ENCODE measurements at places on chromosomes 5 and 9.

DNA sequence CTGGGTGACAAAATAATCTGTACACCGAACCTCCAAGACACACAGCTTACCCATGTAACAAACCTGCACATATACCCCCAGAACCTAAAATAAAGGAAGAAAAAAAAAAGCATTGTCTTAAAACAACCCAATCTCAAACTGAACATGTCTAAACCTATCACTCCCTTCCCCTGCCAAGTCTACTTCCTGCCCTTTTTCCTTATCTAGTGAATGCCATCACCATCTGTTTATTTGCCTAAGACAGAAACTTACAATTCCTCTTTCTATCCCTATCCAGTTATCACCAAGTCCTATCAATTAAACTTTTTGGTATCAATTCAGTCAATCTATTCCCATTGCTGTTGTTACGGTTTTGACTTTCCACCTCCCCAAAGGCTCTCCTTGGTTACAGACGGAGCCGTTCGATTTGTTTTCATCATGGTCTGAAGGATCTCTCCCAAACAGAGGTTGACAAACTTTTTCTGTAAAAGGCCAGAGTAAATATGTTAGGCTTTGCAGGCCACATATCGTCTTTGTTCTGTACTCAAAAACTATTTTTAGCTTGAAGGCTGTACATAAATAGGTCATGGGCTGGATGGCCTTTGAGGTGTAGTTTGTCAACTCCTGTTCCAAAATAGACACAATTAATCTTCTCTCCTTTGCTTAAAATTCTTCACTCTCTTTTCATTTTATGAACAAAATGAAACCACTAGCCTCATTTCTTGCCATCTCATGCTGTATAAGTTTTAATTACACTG lies 12.1 kb downstream of the NOL8 start:
- no peak for DNase-seq

- no peak for DNase-seq
Measured at GRCh38 chr9:37283730-37284325, 138.7 kb upstream of the GRHPR start.

GRCh38 chr5:72210888-72211678 lies 103.8 kb downstream of the MAP1B start:
- no peak for DNase-seq

- no peak for DNase-seq
Measured at GRCh38 chr9:5288591-5288990, 15.9 kb downstream of the RLN2 start.

DNA sequence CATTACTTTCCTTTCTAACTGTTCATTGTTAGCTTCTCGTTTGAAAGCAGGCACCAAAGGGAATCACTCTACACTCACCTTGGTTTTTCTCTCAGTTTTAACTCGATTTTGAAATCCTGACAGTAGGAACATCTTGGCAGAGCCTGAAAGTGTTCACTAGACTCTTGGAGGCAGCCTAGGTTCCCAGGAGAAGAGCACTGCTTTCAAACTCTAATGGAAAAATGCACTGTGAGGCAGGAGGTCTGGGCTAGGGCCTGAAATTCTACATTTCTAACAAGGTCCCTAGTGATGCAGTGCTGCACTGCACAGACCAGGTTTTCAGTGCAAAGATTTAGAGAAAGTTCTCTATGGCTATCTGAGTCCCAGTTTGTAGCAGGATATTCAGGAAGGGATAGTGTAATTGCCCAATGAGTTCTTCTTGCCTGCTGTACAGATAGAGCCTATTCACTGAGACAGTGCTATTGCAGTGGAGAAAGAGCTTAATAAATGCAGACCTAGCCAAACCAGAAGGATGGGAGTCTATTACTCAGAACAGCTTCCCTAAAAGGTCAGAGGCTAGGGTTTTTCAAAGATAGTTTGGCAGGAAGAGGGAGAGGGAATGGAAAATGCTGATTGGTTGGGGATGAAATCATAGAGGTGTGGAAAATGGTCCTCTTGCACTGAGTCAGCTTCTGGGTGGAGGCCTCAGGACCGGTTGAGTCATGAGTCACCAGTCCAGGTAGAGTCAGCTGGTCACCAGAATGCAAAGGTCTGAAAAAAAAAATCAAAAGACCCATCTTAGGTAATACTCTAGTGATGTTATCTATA lies 153.9 kb downstream of the GPBP1 start:
- DNase-seq: no peak

DNA sequence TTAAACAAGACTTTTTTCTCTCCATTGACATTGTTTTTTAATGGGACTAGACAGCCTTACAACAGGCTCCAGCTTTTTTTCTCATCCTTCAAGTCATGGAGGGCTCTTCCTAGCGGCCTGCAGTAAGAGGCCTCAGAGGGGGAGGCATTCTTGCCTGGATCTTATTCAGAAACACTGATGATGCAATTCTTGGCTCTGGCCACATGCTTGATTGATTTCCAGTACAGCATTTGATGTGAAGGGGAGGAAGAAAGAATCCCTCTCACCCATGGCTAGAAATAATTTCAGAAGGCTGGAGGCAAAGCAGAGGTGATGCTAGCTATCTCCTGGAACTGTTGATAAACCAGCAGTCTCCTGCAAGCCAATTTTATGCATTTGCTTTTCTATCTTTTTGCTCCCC lies 324.8 kb downstream of the PRELID2 start:
- DNase-seq: no peak

DNA sequence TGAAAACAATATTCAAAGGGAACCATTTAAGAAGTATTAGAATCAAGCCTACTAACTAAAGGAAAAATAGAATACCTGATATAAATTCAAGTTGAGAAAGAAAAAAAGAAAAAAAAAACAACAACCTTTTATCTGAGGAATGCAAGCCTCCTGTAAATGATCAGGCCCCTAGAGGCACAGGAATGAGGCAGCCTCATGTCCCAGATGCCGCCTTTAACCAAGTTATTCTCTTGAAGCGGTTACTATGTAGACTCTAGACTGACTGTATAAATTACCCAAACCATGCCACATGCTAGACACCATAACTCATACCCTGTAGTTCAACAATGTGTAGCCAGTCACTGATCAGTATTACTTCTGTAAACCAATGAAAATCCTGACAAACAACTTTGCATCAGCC lies 929.6 kb downstream of the TAF11L14 start:
- no peak for DNase-seq

GRCh38 chr5:164302533-164303235 lies 797.3 kb downstream of the MAT2B start:
- no peak for DNase-seq

DNA sequence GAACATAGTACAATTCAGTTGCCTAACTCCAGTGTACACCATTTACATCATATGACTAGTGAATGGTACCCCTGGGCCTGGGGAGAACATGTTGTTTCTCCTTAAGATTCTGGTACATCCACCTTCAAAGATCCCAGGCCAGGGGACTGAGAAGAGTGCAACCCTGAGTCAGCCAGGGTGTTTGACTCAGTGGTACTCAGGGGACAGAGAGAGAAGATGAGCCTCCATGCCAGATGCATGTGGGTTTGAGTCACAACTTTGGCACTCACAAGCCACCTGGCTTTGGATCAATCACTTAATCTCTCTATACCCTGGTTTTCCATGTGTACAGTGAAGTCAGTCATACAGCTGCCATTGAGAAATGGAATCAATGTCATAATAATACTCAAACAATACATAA lies 53.7 kb downstream of the MAP1B start:
- DNase-seq: no peak

GRCh38 chr5:87002485-87002884 lies 265.2 kb upstream of the RASA1 start:
- no peak for DNase-seq

- no peak for DNase-seq
Measured at GRCh38 chr5:111224561-111225345, 569 bp downstream of the CAMK4 start.

GRCh38 chr5:111595425-111595824 lies 83.1 kb upstream of the STARD4 start:
- DNase-seq: no peak

DNA sequence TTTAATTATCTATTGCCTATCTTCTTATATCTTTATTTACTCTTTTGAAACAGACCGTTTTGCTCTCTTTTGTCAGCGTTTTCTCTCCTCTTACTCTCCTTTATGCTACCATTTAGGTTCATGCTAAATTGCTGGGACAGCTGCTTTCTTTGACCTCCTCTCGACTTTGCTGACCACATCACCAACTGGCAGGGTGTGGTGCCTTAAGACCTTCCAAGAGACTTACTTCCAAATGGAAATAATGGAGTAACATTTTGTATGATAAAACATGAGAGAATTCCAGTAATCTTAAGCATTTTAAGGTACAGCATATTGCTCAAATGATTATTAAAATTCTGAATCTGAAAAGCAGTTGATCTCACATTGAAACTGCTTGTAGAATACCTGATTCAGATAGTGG lies 71.5 kb upstream of the MEF2C start:
- DNase-seq: no peak

- no peak for DNase-seq
Measured at GRCh38 chr9:122071715-122072114, 21.4 kb downstream of the TTLL11 start.

- no peak for DNase-seq
Measured at GRCh38 chr5:175837171-175837699, 34.1 kb upstream of the CPLX2 start.

DNA sequence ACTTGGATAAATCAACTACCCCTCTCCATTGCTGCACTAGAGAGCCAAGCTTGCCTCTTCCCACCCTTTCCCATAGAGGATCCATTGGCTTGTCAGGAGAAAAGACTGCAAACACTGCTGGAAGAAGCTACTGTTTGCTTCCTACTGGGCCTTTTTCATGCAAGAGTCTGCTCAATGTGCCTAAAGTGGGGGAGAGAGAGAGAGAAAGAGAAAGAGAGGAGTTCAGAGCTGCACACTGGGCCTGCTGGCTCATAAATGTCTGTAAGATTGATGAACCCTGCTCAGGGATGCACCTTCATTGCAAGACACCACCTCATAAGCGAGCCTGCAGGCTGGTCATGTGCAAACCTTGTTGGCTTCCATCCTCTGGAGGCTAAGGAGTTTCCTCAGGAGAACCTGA lies 269.4 kb downstream of the ZNF608 start:
- no peak for DNase-seq

GRCh38 chr9:101796044-101796443 lies 57.6 kb upstream of the GRIN3A start:
- no peak for DNase-seq

DNA sequence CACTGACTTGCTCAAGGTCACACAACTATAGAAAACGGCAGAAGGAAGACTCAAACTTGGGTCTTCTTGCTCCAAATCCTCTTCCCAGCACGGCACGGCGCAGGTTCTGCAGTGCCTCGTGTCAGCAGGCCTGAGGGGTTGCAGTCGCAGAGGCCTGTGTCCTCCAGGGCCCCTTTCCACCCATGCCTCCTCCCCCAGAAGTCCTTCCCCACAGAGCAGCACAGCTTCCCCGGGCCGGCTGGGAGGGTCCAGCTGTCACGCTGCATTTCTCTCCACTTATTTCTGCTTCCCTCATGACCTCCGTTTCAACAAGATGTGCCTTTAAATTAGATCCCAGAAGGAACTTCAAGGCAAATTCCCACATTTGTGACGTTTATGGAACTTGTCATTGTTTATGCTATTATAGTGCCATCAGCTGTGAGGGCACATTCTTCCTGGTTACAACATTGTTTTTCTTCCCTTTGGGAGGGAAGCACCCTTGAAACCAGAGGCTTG lies 148.4 kb downstream of the C5orf15 start:
- no peak for DNase-seq

- no peak for DNase-seq
Measured at GRCh38 chr5:4080370-4080769, 484.7 kb downstream of the IRX1 start.

GRCh38 chr9:86097510-86098224 lies 1.7 kb downstream of the GOLM1 start:
- no peak for DNase-seq

GRCh38 chr5:125348936-125349831 lies 602.7 kb upstream of the ZNF608 start:
- no peak for DNase-seq

- DNase-seq: no peak
Measured at GRCh38 chr5:150172145-150172544, 5.6 kb downstream of the CDX1 start.

DNA sequence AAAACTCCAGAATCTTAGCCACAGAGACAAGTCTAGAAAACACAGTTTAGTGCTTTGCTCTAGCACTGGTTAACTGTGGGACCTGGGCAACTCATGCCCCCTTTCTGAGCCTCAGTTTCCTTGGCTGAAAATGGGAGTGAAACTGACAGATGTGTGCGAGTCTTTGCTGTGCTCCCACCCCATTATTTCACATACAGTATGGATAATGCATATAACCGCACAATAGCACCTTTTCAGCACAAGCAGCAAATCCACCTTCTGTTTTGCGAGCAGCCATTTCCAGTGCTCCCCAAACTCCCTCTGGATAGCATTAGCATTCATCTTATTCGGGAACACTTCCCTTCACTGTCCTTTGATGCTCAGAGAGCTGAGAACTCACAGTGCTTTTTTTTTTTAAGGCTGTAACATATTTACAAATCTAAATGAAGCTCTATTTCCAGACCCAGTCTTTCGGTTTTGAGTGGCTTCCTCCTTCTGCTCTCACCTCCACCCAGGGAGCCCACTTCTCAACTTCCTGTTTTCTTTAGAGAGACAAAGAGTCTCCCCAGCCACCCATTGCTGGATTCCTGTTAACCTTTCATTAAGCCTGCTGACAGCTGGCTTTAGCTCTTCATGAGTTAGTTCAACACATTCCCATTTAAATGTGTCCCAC lies 49.2 kb downstream of the TIMD4 start:
- DNase-seq: peak; percentile 43

- peak; percentile 16 for DNase-seq
Measured at GRCh38 chr9:99822806-99823591, 1.3 kb downstream of the NR4A3 start.

GRCh38 chr5:163260471-163260870 lies 176.9 kb upstream of the CCNG1 start:
- no peak for DNase-seq

DNA sequence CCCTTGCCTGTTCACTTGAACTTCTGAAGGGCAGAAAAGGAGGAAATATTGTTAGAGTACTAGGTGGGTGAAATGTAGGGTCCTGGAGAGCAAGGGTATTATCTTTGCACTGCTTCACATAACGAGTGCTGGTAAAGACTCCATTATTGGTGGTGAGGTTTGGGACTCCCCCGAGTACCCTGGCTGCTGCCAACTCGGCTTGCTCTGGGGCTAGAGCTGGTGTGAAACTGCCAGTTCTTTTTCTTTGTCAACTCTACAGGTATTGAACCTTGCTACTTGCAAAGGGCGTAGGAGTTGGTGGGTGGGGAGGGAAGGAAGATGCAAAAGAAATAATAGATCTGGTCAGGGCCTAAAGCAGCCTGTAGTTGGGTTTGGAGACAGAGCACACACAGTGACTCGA lies 16.0 kb downstream of the MAST4 start:
- no peak for DNase-seq

GRCh38 chr9:86909388-86909787 lies 37.9 kb downstream of the GAS1 start:
- DNase-seq: no peak

GRCh38 chr9:21144603-21145002 lies 3.0 kb upstream of the IFNW1 start:
- DNase-seq: no peak

GRCh38 chr9:129574911-129575585 lies 45.9 kb downstream of the C9orf50 start:
- DNase-seq: no peak
